Ammon's horn (tissue), 1 donor: ENCODE measurements at places on chromosomes 7 and 10.

DNA sequence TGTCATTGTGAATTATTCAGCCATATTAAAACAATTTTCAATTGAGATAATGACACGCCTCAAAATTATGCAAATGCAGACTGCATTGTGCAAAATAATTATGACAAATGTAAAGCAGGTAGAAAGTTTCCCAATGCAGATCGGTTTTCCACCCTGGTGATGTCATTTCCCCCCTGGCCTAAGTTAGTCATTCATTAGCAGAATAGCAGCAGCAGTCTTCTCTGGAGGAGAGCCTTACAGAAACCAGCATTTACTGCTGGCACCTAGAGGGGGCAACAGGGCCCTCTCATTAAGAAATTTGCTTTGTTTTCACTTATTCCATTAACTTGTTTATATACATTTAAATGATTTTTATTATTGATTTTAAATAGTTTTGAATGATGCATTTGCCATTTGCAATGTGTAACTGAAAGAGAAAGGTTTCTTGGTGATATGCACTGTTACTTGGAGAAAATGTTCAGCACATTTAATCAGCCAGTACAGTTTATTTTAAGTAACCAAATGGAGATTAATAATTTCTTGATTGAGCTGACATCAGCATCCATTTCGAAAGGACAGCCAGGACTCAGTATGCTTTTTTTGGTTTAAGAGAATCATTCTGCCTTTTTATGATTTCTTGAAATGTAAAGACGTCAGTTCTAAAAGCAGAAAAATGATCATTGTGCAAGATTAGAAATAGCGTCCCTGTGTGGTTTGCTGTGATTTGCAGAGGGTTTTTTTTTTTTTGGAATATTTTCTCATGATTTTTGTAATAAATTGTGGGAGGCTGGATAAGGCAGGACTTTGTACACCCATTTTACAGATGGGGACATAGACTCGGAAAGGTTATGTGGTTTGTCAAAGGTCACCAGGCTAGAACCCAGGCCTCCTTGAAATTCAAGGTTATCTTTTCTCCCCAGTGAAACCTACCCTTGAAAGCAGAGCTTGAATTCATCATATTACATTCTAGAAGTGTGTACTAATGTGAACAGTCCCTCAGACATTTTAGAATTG is 3.5 kb downstream of the ARID5B start:
- peak; percentile 29 for DNase-seq

DNA sequence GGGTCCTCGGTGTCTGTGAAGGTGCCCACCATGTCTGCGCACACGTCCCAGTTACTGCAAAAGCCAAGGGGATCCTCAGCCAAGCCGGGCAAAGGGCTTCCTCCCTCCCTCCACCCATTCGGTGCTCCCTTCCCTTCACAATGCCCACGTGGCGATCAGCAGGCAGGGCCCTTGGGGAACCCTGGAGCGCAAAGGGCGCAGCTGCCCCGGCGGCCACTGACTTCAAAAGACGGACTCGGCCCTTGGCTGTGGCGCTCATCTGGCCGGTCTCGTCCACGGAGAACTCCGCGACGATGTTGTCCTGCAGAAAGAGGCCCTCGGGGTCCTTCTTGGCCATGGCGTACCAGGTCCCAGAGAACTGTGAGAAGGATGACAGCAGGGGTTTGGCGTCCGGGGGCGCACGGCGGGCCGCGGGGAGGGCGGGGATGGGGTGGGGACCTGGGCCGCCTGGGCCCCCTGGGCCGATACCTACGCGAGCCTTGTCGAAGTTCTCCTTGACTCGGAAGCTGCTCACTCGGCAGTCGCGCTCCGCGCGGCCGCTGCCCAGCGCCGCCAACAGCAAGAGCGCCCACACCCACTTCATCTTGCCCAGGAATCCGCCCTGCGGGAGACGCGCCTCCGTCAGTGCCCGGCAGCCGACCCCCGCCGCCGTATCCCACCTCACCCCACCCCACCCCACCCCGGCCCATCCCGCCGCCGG is 439 bp downstream of the RBP4 start:
- DNase-seq: no peak

DNA sequence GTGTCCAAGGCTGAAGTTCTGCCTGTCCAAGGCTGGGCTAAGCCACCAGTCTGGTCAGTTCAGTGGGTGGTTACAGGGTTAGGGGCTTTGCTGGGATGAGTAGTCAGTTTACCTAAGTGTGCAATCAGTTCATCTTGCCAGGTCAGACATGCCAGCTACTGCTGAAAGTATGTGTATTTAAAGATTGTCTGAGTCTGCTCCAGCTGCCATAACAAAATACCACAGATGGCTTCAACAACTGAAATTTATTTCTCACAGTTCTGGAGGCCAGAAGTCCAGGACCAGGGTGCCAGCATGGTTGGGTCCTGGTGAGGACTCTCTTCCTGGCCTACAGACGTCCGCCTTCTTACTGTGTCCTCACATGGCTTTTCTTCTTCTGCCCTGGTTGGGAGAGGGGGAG is 52.4 kb upstream of the TNS3 start:
- DNase-seq: no peak

GRCh38 chr7:44762300-44762699 is 13.7 kb downstream of the ZMIZ2 start:
- no peak for DNase-seq

DNA sequence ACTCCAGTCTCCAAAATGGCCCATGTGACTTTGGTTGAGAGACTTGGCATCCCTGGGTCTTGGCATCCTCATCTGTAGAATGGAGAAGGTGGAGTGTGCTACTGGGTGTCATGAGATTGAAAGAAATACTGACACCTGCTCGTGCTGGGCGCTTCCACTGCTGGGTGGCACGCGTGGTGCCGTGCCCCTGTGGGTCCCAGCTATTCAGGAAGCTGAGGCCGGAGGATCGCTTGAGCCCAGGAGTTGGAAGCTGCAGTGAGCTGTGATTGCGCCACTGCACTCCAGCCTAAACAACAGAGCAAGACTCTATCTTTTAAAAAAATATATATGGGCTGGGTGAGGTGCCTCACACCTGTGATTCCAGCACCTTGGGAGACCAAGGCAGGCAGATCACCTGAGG is 53.1 kb downstream of the NPTX2 start:
- no peak for DNase-seq

DNA sequence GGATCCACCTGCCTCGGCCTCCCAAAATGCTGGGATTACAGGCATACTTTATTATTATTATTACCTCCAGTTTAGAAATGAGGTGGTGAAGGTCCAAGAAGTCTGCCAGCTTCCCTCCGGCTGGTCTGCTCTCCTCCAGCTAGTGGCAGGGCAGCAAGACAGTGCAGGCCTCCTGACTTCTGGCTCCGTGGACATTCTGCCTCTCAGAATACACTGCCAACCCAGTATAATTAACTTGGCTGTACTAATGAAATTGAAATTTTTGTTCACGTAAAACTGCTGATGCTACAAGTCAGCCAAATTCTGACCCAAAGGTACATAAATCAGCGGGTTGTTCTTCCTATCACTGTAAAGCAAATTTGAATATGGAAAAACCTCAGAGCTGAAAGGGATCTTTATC is 7.6 kb upstream of the PDE1C start:
- no peak for DNase-seq

- DNase-seq: no peak
Observed at GRCh38 chr10:79316671-79317431, 30.4 kb upstream of the PPIF start.

DNA sequence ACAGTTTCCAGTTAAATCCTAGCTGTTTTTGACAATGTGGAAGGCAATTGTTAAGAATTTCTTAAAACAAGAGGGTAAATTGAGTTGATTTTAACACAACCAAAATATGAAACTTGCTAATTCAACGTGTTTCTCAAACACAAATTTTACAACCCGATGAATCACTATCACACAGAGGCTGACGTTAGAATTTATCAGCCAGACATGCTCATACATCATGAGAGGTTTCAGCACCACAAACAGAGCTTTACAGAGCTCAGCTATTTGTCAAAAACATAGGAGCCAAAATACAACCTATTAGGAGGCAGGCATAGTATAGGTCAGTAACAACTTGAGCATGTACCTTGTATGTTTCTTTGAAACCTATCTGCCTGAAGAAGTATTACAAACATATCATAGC is 36.1 kb downstream of the LRRN3 start:
- DNase-seq: no peak
